Stimulated activated CD4-positive, alpha-beta T cell treated with anti-CD3 and anti-CD28 coated beads, Interleukin-15, amount 100 ng/mL, for 1 hour (primary cell): ENCODE measurements at places on chromosomes 2 and 18.

DNA sequence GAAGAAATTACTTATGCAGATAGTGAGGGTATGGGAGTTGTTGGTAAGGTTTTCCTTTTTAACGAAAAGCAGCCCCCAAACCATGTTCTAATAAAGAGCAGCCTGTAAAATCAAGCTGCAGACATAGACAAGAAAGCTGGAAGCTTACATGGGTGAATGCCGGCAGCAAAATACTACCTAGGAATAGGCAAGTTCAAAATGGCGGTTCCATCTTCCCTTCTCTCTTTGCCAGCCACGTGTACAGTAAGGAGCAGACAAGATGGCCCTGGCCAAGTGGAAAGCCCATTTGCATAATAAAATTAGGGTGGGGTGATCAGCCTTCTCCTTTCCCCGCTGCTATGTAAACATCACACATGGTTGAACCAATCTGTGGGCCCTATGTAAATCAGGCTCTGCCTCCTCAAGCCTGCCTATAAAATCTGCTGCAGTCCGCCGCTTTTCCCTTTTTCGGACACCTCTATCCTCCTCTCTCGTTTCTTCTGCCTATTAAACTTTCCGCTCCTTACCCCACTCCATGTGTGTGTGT is 155.0 kb downstream of the ZBTB7C start:
- no peak for DNase-seq

GRCh38 chr18:38241216-38241615 is 675.6 kb upstream of the CELF4 start:
- no peak for DNase-seq

GRCh38 chr2:74094291-74094690 is 53.4 kb downstream of the BOLA3 start:
- no peak for DNase-seq

DNA sequence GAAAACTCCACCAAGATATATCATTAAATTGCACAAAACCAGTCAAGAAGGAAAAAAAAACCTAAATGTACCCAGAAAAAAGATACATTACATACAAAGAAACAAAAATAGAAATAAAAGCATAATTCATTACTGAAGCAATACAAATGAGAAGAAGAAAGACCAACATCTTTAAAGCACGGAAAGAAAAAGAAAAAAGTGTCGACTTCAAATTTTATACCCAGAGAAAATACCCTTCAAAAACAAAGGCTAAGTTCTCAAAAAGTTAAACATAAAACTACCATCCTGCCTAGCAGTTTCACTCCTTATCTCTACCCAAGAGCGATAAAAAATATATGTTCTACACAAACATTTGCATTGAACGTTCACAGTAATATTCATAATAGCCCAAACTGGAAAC is 82.0 kb downstream of the ATAD2B start:
- DNase-seq = no peak

- DNase-seq = no peak
Measured at GRCh38 chr2:3516831-3517230, 2.5 kb downstream of the ADI1 start.

GRCh38 chr2:119005051-119005450 is 63.1 kb downstream of the MARCO start:
- no peak for DNase-seq

- DNase-seq = no peak
Measured at GRCh38 chr2:71560638-71561011, 107.3 kb downstream of the DYSF start.

GRCh38 chr18:44589693-44590355 is 90.9 kb upstream of the SETBP1 start:
- no peak for DNase-seq

- DNase-seq = no peak
Measured at GRCh38 chr2:153739394-153739793, 132.3 kb upstream of the GALNT13 start.

- no peak for DNase-seq
Measured at GRCh38 chr2:176414641-176415040, 145.4 kb downstream of the MTX2 start.

DNA sequence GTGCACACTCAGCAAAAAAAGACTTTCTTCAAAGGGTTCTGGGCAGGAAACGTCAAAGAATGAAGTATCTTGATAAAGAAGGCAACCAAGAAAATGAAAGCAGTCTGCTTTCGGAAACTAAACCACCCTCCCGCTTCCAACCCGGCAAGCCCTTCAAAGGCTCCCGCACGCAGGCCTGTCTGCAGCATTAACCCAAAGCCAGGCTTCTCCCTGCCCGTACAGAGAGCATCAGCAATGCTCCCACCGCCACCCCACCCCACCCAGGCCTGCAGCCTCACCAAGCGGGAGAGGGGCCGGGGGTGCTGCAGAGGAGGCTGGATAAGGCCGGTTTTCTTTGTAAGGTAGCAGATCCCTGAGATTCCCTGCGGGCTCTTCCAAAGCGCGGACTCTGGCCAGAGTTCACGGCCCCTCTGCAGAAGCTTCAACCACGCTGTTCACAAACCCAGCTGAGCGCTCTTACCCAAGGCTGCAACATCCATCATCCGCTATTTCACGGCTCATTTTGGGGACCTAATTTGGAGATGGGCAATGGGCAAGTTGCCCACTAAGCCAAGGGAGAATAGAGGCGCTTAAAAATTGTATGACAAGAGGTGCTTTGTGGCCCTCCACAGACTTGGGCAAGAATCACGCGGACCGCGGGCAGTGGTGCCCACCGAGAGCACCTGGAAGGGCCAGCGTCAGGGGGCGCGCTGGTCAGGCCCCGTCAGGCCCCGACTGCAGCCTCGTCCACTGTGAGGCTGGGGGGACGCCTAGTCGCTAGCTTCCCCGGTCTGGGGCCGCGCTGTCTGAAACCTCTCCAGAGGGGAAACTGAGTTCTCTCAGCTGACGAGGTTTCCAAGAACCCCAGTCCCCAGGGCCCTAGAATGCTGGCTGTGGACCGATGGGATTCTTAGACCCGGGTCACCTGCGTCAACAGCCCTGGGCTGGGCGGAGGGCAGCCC is 225.4 kb upstream of the ID2 start:
- DNase-seq = no peak
